ENCODE measurements at places on chromosomes 12 and 14. TPM values are rescaled to one million over a fixed set of nuclear protein-coding genes. Genes with fewer than 3 reads are reported as not detected.

DNA sequence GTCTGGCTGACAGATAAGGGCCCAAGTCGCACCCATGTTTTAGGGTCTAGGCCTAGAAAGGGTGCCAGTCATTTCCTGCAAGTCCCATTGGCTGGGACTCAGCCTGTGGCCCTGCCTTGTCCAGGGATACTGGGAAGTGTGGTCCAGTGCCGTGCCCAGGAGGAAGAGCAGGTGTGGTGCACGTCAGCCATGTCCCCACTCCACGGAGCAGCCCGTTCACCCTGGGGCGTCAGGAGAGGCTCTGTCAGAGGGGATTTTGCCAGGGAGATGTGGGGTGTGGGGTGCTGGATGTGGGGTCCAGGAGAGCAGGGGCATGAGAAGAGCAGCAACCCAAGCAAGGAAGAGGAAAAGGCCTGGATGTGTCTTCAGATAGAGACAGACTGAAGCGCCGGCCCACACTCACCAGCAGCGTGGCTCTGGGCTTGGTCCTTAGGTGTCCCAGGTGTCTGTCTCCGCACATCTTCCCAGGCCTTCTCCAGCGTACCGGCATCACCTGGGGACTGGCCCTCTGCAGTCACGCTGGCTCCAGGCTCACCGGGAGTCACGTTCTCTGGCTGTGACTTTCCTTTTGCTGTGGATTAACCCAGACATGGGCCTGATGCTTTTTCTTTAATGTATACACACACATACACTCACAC is 138.2 kb downstream of the CACNA1C start:
- H3K36me3 ChIP-seq = peaks cover 4% of the 10 kb centered on the region
- no peaks in the 10 kb centered on the region for H3K27me3 ChIP-seq
- no peak overlapping the region for H3K27ac ChIP-seq
- no peak overlapping the region for H3K4me3 ChIP-seq
- H3K4me1 ChIP-seq = peaks cover 8% of the 10 kb centered on the region
- DNase-seq = no peak

- no peaks in the 10 kb centered on the region for H3K36me3 ChIP-seq
- H3K27me3 ChIP-seq = peaks cover 43% of the 10 kb centered on the region
- DNase-seq = no peak
- peaks cover 6% of the 10 kb centered on the region for H3K4me1 ChIP-seq
- H3K27ac ChIP-seq = no peak overlapping the region
- no peak overlapping the region for H3K4me3 ChIP-seq
Observed at GRCh38 chr12:120378036-120378435, 9.1 kb upstream of the MSI1 start.

DNA sequence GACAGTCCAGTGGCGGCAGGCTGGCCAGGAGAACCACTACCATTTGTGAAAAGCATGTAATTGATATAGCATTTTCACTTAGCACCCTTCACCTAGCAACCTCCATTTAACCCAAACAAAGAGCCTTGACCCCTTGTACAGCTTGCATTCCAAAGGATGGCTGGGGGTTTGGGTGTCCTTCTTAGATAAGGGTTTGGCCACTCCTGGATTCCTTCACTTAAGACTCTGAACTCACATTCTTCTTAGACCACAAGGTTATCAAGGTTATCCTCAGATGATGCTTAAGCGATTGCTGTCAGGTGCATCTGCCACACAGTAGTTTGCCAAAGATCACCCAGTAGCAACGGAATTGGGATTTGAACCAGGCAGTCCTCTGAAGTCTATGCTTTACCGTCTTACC is 102.8 kb downstream of the ZNF664 start:
- no peak overlapping the region for H3K4me3 ChIP-seq
- no peaks in the 10 kb centered on the region for H3K4me1 ChIP-seq
- peaks cover 10% of the 10 kb centered on the region for H3K27me3 ChIP-seq

GRCh38 chr12:120851944-120852343 is 52.2 kb downstream of the SPPL3 start:
- H3K4me1 ChIP-seq = peaks cover 17% of the 10 kb centered on the region
- no peak overlapping the region for H3K27ac ChIP-seq
- DNase-seq = no peak
- H3K36me3 ChIP-seq = no peaks in the 10 kb centered on the region
- no peaks in the 10 kb centered on the region for H3K27me3 ChIP-seq
- H3K4me3 ChIP-seq = no peak overlapping the region

DNA sequence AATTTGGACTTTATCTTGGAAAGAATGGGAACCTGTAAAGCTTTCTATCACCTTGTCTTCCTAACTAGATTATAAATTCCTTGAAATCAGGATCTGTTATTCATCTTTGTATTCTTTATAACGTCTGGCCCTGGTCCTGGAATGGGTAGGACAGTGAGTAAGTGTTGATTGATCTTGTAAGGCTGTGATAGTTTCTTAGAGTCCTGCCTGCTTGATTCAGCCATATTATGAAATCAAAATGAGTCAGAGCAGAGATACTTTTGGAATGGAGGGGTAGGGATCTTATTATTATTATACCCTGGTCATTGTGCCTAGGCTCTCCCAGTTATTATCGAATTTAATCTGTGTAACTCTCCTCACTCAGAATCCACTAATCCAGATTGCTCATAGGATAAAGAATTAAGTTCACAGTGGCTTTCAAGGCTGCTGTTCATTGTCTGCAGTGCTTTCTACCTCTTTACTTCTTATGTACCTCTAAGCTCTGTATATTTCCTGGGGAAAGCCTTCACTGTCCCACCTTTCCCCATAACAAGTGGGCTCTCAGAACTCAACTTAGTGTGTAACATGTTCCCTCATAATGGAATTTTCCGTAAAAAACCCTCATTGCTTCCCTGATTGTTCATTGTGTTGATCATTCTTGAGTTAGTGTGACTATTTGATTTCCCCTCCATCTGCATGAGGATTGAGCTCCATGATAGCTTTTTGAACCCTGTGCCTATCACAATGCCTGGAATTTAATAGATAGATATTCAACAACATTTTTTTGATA is 93.3 kb downstream of the DAAM1 start:
- H3K27me3 ChIP-seq = no peaks in the 10 kb centered on the region
- peak; percentile 72 for DNase-seq
- H3K4me3 ChIP-seq = no peak overlapping the region
- H3K4me1 ChIP-seq = peaks cover 15% of the 10 kb centered on the region
- no peak overlapping the region for H3K27ac ChIP-seq

GRCh38 chr12:82015623-82016347 is 256.6 kb upstream of the PPFIA2 start:
- H3K4me3 ChIP-seq = no peak overlapping the region
- H3K27me3 ChIP-seq = no peaks in the 10 kb centered on the region
- no peaks in the 10 kb centered on the region for H3K4me1 ChIP-seq
- no peaks in the 10 kb centered on the region for H3K36me3 ChIP-seq
- DNase-seq = no peak

GRCh38 chr12:53591301-53592206 is 34.6 kb downstream of the ATF7 start:
- H3K4me3 ChIP-seq = no peak overlapping the region
- H3K36me3 ChIP-seq = no peaks in the 10 kb centered on the region
- H3K27me3 ChIP-seq = no peaks in the 10 kb centered on the region
- H3K27ac ChIP-seq = no peak overlapping the region
- H3K4me1 ChIP-seq = no peaks in the 10 kb centered on the region

DNA sequence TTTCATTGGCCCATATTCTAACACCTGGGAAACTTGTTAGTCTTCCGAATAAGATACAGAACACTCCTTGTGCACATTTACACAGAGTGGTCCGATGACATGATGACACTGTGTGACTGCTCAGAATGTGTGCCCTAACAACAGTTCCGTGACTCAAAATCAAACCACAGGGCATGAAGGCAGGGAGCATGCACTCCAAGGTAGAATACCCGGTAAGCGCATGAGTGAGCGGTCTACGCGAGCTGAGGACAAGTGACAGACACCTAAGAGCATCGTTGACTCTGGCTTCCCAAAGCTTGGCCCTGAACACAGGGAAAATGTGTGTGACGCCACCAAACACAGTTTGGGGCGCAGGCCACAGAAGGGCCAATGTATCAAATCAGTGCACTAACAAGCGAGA is 18.6 kb downstream of the CLIP1 start:
- no peak overlapping the region for H3K4me3 ChIP-seq
- no peak for DNase-seq
- no peak overlapping the region for H3K27ac ChIP-seq
- H3K4me1 ChIP-seq = peaks cover 13% of the 10 kb centered on the region
- H3K27me3 ChIP-seq = no peaks in the 10 kb centered on the region
- peaks cover 3% of the 10 kb centered on the region for H3K36me3 ChIP-seq

DNA sequence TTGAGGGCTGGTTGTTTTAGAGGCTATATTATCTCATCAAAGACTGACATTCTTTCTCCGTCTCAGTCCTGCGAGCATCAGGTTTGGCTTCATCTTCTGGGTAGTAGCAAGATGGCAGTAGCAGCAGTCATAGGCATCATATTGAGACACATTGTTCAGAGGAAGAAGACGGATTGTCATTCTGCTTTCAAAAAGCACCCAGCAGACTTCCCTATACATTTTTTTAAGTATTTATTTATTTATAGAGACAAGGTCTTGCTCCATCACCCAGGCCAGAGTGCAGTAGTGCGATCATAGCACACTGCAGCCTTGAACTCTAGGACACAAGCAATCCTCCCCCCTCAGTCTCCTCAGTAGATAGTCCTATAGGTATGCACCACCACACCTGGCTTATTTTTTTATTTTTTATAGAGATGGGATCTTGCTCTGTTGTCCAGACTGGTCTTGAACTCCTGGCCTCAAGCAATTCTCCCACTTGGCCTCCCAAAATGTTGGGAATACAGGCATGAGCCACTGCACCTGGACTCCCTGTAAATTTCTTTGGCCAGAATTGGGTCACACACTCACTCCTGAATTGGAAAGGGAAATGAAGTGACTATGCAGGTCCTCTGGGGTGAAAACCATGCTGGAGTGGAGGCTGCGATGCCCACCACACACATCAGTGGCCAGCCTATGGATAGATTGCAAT is 125.4 kb downstream of the SLC38A6 start:
- no peaks in the 10 kb centered on the region for H3K27me3 ChIP-seq
- H3K27ac ChIP-seq = no peak overlapping the region
- no peak for DNase-seq
- H3K4me3 ChIP-seq = no peak overlapping the region
- peaks cover 1% of the 10 kb centered on the region for H3K36me3 ChIP-seq
- H3K4me1 ChIP-seq = peaks cover 46% of the 10 kb centered on the region

DNA sequence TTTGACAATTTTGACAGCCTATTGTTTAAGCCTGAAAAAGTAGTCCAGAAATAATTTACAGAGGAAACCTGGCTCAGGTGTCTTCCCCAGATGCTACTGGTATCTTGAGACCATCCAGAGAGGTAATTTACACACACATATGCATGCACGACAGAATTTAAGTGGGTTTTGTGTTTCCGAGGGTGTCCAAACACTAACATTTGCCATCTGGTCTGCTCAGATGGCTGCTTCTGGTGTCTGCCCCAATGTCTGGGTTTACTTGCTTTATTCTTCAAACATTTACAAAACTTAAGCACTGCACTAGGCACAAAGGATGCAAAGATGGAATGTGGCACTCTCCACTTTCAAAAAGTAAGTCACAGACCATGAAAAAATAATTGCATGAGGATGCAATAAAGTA is 226.6 kb upstream of the EGLN3 start:
- no peaks in the 10 kb centered on the region for H3K27me3 ChIP-seq
- H3K36me3 ChIP-seq = no peaks in the 10 kb centered on the region
- no peak overlapping the region for H3K4me3 ChIP-seq
- H3K27ac ChIP-seq = no peak overlapping the region
- no peaks in the 10 kb centered on the region for H3K4me1 ChIP-seq

DNA sequence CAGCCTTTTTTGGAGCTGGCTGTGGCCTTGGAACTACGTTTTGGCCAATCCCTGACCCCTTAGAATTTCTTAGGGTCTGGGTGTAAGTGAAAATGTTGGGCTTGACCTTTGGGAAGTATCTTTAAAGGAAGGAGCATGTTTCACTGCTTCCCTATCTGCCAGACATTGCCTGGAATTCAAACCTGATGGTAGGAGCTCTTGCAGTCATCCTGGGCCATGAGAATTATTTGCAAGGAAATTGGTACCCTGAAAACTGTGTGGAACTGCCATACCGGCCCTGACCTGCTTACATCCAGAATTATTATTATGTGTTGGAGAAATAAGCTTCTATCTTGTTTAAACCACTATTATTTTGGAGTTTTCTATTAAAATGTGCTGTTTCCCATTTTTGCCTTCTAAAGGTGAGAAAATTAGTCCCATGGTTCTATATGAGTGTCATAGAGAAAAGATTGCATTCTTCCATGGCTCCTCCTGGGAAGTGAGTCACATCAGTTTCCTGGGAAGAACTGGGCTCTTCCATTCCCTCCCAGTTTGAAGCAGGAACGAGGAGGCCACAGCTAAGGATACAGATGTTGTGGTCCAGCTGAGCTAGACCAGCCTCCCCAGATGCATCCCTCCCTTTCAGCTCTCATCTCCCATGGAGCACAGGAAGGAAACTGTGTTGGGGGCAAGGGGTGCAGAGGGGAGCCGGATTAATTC is 9.5 kb upstream of the PGF start:
- H3K4me3 ChIP-seq = no peak overlapping the region
- H3K36me3 ChIP-seq = no peaks in the 10 kb centered on the region
- peaks cover 27% of the 10 kb centered on the region for H3K27me3 ChIP-seq
- no peaks in the 10 kb centered on the region for H3K4me1 ChIP-seq

GRCh38 chr12:18416412-18416811 is 155.1 kb downstream of the PIK3C2G start:
- no peak overlapping the region for H3K27ac ChIP-seq
- H3K27me3 ChIP-seq = no peaks in the 10 kb centered on the region
- H3K4me1 ChIP-seq = no peaks in the 10 kb centered on the region
- DNase-seq = no peak
- no peak overlapping the region for H3K4me3 ChIP-seq

- H3K27me3 ChIP-seq = no peaks in the 10 kb centered on the region
- peaks cover 7% of the 10 kb centered on the region for H3K36me3 ChIP-seq
- H3K4me1 ChIP-seq = no peaks in the 10 kb centered on the region
- no peak for DNase-seq
- no peak overlapping the region for H3K4me3 ChIP-seq
Observed at GRCh38 chr12:95089462-95089861, 16.0 kb upstream of the NR2C1 start.

- no peaks in the 10 kb centered on the region for H3K36me3 ChIP-seq
- peak; percentile 6 for DNase-seq
- no peaks in the 10 kb centered on the region for H3K4me1 ChIP-seq
- H3K27ac ChIP-seq = no peak overlapping the region
- H3K4me3 ChIP-seq = no peak overlapping the region
Observed at GRCh38 chr12:43976027-43976426, 140.1 kb downstream of the TMEM117 start.

DNA sequence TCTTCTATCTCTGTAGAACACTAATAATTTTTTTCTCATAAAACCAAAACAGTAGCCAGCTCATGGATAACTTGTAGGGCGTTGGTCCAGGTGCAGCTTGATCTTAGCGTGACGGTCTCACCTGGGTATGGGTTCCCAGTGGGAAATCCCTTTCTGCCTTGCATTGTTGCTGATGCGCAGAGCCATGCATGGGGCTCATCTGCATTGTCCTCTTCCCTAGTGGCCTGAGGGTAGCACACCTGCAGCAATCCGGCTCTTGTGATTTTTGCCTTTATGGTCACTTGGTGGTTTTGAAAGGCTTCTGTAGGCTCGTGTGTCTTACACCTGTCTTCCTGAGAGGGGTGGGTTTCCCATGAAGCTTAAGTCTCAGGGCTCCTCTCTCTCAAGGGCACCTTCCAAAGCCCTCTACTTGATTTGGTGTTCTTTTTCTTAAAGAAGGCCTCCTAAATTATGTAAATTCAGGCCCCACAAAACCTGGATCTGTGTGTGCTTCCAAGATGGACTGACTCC is 130.6 kb downstream of the PRKCH start:
- H3K4me1 ChIP-seq = no peaks in the 10 kb centered on the region
- no peaks in the 10 kb centered on the region for H3K36me3 ChIP-seq
- peaks cover 46% of the 10 kb centered on the region for H3K27me3 ChIP-seq
- no peak overlapping the region for H3K4me3 ChIP-seq

KCNK10 gene
- total RNA-seq = not detected

C12orf42 gene
- not detected for total RNA-seq
